HFF-Myc (cell line): ENCODE measurements at places on chromosomes 1 and 21.

DNA sequence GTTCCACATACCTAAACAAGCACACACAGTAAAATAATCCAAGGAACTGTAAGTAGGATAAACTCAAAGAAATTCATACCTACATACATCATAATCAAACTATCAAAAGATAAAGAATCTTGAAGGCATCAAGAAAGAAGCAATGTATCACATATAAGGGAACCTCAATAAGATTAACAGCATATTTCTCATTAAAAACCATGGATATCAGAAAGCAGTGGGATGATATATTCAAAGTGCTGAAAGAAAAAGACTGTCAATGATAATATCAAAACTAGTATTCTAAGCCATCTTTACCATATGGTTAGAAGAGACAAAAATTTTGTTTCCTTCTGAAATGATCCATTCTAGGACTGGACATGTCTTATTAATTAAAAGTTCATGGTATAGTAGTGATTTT lies 37.1 kb upstream of the ADAM30 start:
- DNase-seq = no peak

DNA sequence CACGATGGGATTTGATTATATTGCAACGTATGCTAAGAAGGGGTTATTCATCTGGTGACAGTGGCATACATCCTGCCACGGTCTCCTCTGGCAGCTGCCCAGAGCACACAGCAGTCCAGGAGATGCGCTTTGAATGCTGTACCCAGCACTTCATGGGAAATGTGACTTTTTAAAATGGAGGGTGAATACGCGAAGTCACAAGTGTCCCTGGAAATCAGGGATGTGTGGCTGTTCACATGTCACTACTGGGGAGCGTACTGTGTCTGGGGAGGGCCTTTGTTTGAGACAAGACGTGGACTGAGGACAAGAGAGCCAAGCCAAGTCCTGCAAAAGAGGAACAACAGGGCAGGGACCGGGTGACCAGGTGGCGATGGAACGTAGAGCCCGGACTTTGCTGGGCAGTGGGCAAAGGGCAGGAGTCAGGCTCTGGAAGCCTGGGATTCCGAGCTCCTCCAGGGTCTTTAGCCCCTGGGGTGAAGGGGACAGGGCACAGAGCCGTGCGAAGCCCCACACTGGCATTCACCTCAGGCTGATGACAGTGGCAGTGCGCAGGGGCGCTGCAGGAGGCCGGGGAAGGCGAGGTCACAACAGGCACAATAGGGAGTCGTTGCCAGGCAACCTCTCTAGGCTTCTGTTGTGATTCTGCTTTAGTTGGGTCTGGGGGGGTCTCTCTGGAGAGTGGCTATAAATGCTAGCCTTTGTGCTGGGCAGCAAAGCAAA lies 11.4 kb upstream of the ZBTB21 start:
- no peak for DNase-seq

- DNase-seq = no peak
Observed at GRCh38 chr1:83790446-83790845, 208.5 kb downstream of the TTLL7 start.

GRCh38 chr1:54014009-54014629 lies 3.9 kb downstream of the LDLRAD1 start:
- no peak for DNase-seq

GRCh38 chr1:232192781-232193450 lies 437.0 kb downstream of the SIPA1L2 start:
- DNase-seq = no peak

- DNase-seq = peak; percentile 40
Observed at GRCh38 chr1:160251687-160252526, 10.4 kb downstream of the DCAF8 start.

- no peak for DNase-seq
Observed at GRCh38 chr1:117644696-117645311, 39.0 kb downstream of the TENT5C start.
